ENCODE measurements at places on chromosomes 6 and 20.

- no peak for DNase-seq
Measured at GRCh38 chr20:51470499-51470820, 72.1 kb downstream of the NFATC2 start.

GRCh38 chr20:237489-237888 is 10.4 kb downstream of the DEFB129 start:
- no peak for DNase-seq

DNA sequence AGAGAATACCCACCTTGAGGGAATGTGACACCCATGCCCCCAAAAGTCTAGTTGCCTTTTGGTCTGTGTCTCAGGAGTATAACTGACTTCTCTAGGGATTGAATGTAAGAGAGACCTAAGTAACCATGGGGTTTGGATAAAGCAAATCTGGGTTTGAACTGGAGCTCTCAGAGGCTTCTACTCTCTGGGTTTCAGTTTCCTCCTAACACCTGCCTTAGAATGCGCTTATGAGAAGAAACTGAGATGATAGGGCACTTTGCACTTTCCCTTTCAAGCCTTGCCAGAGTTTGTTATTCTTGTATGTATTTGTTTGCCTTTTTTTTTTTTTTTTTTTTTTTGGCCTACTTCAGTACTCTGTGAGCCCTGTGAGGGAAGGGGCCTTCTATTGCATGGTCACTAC is 19.4 kb downstream of the SDHAF4 start:
- DNase-seq: no peak

DNA sequence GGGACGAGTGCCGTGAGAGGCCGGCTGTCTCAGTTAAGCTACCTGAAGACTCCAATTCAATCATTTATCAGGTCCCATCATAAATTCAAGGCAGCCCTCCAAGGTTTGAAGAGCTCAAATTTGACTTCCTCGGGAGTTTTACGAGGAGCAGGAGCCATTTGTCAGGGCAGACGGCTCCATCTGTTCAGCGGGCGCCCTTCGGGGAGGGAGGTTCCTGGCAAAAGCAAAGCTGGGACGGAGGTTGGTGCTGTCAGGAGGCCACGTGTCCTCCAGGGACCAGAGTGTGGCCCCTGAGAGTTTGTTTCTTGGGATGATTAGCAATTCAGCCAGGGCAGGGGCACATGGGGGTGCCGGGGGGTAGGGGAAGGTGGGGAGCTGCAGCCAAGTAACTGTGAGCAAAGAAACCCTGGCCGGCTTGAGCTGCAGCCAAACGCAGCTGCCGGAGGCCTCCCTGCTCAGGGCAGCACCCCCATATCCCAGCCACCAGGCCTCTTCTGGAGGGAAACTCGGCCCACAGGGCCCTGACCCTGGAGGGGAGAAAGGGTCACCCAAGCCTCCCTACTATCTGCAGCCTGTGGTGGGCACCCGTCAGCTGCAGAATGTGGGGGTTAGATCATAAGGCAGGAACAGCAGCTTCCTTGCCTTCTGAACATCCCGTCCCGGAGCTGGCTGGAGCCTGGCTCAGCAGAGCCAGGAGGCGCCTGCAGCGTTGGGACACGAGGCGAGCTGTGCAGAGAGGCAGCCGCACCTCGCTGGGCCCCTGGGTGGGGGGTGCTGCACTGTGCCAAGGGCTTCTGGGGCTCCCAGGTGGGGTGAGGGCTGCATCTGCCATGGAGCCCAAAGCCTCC is 63.6 kb upstream of the GATA5 start:
- no peak for DNase-seq

GRCh38 chr6:18211338-18211737 is 53.0 kb downstream of the DEK start:
- no peak for DNase-seq

DNA sequence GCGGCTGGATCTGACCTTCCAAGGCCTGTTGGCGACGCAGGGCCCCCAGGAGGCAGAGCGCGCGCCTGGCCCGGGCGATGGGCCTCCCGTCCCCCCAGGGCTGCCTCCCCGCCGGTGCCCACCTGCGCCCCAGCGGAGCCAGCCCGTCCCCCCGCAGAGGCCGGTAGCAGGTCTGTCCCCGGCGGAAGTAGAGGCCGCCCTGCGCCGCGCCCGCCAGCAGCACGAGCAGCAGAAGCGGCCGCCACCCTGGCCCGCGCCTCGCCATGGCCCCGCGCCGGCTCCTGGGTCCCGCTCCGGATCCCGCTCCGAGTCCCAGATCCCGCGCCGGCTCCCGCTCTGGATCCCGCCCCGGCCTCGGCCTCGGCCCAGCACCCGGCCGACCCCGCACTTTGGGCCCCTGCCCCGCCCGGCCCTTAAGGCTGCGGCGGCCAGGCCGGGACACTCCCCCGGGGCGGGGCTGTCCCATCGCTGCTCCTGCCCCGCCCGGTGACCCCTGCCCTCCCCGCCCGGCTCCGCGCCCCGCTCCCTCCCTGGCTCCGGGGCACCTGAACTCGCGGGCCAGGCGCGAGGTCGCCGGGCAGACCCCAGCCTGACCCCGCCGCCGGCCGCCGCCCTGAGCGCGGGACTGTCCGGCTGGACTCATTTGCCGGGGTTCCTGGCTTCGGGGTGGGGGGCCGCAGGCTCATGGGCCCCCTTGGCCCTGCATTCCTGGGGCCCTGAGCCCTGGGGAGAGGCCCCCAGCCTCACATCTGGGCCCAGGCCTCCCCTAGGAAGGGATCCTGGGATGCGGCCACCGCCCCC is at the start of gene CTSZ:
CTSZ (minus strand) TSS at position 391 of the 801 bp plus-strand sequence; CDS start at position 265, 126 bp downstream.
- DNase-seq: no peak

GRCh38 chr20:57842720-57843119 is 132.9 kb upstream of the PMEPA1 start:
- DNase-seq: no peak

DNA sequence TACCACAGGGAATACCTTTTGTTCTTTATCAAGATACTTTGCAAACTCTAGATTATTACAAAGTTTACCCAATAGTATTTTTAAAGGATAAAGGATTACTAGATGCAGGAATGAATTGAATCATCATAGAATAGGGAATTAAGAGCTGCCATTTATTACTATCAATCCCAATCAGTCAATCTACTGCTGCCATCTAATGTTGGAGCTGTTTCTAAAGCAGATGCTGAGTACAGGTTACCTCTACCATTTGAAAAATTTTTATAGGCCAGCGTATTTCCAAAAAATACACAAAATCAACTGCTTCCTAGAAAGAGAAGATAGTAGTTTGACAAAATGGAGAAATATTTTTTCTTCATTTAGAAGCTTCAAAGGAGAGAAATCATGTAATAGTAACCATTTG is 520.4 kb downstream of the ADGRB3 start:
- DNase-seq: no peak

- no peak for DNase-seq
Measured at GRCh38 chr6:154247119-154247861, 109.3 kb downstream of the IPCEF1 start.

DNA sequence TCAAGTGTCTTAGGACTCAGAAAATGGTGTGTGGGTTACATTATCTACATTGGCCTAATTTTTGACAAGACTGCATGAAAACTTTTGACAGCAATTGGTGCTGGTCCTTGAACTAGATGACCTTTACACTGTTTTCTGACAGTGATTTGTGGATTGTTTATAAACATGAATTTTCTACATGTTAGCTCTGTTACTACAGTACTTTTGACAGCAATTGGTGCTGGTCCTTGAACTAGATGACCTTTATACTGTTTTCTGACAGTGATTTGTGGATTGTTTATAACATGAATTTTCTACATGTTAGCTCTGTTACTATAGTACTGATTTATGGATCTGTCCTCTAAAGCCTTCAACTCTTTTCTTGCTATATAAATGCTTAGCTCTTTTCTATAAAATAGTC is 16.7 kb downstream of the KCTD20 start:
- no peak for DNase-seq

DNA sequence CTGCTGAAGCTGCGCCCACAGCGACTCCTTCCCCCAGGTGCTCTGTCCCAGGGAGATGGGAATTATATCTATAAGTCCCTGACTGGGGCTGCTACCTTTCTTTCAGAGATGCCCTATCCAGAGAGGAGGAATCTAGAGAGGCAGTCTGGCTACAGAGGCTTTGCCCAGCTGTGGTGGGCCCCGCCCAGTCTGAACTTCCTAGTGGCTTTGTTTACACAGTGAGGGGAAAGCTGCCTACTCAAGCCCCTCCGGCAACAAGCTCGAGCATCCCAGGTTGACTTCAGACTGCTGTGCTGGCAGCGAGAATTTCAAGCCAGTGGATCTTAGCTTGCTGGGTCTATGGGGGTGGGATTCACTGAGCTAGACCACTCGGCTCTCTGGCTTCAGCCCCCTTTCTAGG is 152.5 kb upstream of the MAP3K7 start:
- no peak for DNase-seq

DNA sequence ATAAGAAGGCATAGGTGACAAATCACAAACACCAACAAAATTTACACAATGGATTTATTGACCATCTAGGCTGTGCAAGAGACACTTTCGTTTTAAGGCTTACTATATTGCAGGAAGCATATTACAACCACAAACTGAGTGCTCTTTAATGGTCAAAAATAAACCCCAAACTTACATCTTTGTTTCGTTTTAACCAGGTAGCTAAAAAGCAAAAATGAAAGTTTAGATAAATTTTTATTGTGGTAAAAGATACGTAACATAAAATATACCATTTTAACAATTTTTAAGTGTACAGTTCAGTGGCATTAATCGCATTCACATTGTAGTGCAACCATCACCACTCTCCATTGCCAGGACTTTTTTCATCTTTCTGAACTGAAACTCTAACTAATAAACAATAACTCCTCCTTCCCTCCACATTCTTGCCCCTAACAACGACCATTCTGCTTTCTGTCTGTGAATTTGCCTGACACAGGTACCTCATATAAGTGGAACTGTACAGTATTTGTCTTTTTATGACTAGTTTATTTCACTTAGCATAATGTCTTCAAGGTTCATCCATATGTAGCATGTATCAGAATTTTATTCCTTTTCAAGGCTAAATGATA is 32.3 kb upstream of the DUSP22 start:
- no peak for DNase-seq
